ENCODE measurements at places on chromosomes 16 and 17.

DNA sequence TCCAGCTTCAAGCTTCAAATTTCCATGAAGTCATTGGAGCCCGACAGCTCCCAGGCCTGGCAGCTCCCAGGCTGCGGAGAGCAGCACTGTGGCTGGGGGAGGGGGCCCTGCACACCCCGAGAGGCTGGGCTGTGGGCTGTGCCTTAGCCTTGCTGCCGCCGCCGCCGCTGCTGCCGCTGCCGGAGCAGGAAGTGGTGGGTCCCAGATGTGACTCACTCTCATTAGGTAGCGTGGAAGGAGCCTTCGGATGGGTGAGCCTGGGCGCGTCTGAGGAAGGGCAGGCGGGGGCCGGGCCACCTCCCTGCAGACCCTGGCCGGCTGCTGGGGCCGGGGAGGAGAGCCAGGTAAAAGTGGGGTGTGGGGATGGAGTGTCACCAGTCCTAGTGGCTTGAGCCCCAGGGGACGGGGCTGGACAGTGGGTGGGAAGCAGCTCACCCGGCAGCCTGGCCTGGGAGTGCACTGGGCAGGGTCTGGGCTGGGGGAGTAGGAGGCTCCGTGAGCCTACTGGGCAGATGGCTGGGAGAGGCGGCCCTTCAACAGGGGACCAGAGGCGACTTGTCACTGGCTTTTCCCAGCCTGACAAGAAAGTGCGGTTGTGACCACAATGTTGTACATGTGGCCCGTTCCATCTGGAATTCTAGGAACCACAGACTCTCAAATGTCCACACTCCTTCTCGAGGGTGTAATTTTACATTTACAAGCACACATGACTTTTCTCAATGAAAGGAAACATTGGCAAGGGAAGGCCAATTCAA lies at the start of gene ADCY7:
ADCY7 (plus strand) TSS at position 215 of the 755 bp plus-strand sequence. CDS start 21,629 bp downstream, outside the sequence.
- peak; percentile 70 for DNase-seq

- DNase-seq = no peak
Measured at GRCh38 chr17:18041776-18042175, 2.6 kb downstream of the GID4 start.

GRCh38 chr16:27220991-27221390 lies 17.7 kb downstream of the KDM8 start:
- no peak for DNase-seq

DNA sequence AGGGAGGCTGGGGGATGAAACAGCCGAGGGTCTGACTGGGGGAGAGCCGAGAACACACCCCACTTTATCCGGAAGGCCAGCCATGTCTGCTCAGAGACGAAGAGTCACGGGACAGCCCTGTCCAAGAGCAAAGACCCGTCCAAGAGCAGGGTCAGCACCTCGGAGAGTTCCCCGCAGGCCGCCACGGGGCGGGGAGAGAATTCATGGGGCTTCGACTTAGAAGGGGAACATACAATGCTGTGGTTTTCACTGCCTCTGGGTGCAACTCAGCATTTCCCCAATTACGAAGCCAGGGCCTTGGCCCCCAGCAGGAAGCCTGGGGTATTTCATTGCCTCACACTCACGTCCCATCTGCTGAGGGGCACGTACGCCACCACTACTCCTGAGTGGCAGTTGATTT lies 59.3 kb downstream of the JPH3 start:
- DNase-seq = no peak

- DNase-seq = peak; percentile 31
Measured at GRCh38 chr17:78013683-78014467, 55.4 kb downstream of the TNRC6C start.

DNA sequence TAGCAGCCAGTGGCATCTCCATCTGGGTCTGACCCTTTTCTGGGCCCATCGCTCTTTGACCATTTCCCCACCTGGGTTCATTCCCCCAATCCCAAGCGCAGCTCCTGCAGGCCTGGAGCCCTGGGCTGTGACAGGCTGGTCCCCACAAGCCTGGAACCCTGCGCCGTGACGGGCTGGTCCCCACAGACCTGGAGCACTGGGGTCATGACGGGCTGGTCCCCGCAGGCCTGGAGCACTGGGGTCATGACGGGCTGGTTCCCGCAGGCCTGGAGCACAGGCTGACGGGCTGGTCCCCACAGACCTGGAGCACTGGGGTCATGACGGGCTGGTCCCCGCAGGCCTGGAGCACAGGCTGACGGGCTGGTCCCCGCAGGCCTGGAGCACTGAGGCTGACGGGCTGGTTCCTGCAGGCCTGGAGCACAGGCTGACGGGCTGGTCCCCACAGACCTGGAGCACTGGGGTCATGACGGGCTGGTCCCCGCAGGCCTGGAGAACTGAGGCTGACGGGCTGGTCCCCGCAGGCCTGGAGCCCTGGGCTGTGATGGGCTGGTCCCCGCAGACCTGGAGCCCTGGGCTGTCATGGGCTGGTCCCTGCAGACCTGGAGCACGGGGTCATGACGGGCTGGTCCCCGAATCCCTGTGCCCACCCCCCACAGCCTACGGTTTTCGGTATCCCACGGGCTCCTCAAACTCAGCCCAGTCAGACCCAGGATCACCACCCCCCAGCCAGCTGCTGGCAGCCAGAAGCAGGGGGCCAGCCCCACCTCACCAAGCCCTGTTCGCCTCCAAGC lies 16.6 kb downstream of the TMC6 start:
- no peak for DNase-seq

GRCh38 chr17:16977932-16978331 lies 6.0 kb upstream of the TNFRSF13B start:
- DNase-seq = no peak

GRCh38 chr16:10688291-10688690 lies 6.4 kb downstream of the TEKT5 start:
- DNase-seq = no peak

DNA sequence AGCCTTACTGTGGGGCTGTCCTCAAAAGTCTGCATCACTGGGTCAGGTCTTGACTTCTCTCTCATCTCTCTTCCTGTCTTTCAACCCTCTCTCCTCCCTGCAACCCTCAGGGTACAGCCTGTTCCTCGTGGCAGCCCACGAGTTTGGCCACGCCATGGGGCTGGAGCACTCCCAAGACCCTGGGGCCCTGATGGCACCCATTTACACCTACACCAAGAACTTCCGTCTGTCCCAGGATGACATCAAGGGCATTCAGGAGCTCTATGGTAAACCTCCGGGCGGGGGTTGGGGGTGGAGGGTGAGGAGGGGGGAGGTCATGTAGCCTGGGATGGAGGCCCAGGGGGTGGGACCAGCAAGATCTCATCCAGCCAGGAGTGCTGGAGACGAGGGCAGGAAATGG lies 12.7 kb downstream of the MMP2 start:
- DNase-seq = no peak

Data from activated CD8-positive, alpha-beta memory T cell treated with anti-CD3 and anti-CD28 coated beads for 4 hours (primary cell).